ENCODE measurements at places on chromosomes 4 and X.
A peak's percentile ranks its signal among the peaks of the same experiment; 100 is the strongest.

DNA sequence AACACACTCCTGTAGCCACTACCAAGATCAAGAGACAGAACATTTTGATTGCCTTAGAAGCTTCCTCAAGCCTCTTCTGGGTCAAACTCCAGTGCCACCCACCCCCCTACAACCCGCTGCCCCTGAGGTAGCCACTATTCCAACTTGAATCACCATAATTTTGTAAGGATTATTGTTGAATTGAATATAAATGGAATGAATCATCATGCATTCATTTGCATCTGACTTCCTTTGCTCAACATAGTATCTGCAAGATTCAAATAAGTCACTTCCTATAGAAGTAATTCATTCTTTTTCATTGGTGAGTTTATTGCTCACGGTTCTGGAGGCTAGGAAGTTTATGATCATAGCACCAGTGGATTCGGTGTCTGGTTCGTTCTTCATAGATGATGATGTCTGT is 364.2 kb downstream of the SLITRK2 start:
- DNase-seq = no peak

DNA sequence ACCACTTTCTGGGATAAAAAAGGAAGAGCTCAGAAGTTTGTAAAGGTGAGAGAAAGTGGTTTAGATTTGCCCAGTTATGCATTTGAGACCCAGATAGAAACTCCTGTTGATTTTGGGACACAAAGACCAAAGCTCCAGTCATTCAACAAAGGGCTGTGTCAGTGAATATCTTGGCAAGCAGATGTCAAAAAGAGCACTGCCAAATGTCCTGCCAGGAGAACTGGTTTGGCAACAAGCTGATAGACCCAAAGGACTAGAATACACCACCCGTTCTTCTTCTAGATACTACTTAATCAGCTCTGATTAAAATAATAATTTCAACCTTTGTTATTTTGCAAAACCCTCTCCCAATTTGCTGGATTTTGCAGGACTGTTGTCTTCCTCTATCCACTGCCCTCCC is 121.4 kb downstream of the NHS start:
- DNase-seq = no peak

- DNase-seq = no peak
These were observed 72.5 kb upstream of the EMCN start for GRCh38 chr4:100590325-100590724.

DNA sequence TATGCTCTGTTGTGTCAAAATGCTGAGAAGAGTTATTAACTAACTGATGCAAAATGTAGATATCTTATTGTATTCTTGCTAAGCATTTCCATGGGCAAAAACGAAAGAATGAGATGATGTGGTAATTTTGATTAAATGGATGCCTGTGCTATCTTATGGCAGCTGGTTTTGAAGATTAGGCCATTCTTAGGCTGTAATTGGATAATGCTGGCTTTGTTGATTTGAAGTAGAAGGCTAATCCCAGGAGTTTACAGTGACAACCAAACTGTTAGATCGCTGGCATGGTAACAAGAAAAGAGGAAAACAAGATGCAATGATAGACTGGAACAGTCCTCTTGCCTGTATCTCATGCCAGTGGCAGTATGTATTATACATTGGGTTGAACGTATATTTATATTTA is 74.1 kb upstream of the WDR44 start:
- DNase-seq = no peak

GRCh38 chrX:39360101-39360500 is 558.8 kb downstream of the MID1IP1 start:
- no peak for DNase-seq

GRCh38 chr4:53644607-53645006 is 53.3 kb upstream of the LNX1 start:
- DNase-seq = no peak

DNA sequence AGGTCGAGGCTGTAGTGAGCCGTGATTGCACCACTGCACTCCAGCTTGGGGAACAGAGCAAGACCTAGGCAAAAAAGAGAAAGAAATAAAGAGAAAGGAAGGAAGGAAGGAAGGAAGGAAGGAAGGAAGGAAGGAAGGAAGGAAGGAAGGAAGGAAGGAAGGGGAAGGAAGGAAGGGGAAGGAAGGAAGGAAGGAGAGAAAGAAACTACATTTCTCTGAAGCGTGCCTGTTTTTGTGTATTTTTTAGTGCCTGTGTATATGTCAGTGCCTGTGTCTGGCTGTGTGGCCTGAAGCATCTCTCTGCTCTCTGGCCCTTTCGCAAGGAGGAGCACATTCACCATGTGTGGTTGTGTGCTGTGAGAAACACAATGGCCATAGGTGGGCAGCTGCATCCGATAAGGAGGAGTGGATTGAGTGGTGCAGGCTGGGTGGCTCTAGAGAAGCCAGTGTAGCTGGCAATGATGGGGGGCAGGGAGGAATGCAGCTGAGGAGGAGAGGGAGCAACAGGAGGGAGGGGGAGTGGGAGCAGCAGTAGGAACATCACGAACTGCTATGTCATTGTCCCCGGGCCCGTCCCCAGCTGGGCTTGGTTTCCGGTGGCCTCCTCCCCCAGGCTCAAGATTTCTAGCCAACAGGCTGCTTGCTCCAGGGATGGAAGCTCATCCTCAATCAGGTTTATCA is 11.4 kb downstream of the SYN1 start:
- peak; percentile 82 for DNase-seq

GRCh38 chr4:25666031-25666630 is 10.5 kb downstream of the SLC34A2 start:
- DNase-seq = no peak

- peak; percentile 46 for DNase-seq
These were observed 56.0 kb downstream of the MAGEB10 start for GRCh38 chrX:27863809-27864208.

GRCh38 chr4:65719635-65720034 is 49.3 kb upstream of the EPHA5 start:
- DNase-seq = no peak

DNA sequence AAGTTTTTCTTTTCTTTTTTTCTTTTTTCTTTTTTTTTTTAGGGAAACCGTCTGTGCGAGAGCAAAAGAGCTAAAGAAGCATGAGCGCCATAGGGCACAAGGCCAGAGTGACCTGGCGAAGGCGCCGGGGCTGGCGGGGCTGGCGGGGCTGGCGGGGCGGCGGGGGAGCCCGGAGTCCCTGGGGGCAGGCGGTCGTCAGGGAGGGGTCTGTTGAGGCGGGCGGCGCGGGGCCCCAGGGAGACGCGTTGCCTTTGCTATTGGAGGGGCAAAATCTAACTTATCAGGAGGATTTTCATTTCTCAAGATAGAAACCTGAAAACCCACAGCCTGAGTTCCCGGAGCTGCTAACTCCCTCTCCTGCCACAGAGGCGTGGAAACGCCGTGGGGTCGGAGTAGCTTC is 135.6 kb upstream of the SMAD1 start:
- no peak for DNase-seq

DNA sequence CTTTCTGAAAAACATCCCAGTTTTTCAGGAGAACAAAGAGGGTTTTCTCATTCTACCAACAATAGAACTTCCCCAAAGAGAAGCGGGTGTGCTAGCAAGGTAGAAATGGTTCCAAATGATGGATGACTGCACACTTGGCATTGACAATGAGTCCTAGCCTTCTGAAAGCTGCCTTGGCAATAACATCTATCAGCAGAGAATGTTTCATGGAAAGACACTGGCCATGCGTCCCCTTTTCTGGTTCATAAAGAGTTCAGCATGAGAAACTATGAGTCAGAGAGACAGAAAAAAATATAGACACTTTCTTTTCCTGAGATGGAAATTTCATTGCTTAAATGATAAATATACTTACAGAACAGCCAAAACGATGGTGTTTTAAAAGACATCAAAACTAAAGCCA is 236.9 kb upstream of the PRKX start:
- DNase-seq = no peak

DNA sequence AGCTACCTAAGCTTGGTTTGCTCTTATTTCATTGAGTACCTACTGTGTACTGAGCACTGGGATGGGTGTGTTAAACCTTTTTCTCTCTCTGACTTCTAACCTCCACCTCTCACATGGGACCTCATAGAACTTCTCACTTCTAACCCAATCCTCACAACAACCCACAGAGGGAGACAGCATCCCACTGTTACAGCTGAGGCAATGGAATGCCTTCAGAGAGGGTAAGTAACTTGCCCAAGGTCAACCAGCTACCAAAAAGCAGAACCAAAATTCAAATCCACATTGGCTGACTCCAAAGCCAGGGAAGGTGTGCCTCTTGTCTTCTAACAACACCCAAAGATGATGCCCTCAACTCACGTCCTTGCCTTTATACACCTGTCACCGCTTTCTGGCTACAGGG is 5.4 kb downstream of the SEL1L3 start:
- no peak for DNase-seq

DNA sequence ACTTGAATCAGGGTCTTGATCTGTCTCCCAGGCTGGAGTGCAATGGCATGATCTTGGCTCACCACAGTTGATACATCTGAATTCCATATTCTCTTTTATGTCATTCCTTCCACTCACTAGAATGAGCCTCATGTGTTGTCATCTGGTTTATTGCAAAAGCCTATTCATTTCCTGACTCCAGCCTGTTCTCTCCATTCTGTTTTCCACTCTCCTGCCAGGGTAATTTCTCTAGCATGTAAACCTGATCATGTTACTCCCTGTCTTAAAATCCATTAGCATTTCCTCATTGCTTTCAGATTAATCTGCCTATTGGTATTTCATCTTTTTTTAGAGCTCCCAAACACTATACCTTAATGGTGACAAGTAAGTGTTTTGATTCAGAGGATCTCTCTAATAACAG is 4.3 kb upstream of the DDX60L start:
- DNase-seq = no peak

DNA sequence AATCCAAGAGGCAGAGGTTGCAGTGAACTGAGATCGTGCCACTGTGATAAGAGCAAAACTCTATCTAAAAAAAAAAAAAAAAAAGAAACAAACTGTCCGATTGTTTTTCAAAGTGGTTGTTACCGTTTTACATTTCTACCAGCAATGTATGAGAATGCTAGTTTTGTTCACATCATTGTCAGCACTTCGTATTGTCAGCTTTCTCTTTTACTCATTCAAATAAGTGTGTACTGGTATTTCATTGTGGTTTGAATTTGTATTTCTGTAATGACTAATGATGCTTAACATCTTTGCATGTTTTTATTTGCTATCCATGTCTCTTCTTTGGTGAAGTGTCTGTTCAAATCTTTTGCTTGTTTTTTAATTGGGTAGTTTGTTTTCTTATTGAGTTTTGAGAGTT is 65.8 kb downstream of the GPR101 start:
- DNase-seq = no peak

- peak; percentile 91 for DNase-seq
These were observed 45.9 kb downstream of the HMGB2 start for GRCh38 chr4:173288296-173288695.

- DNase-seq = no peak
These were observed 71.9 kb upstream of the STX18 start for GRCh38 chr4:4613641-4614286.

DNA sequence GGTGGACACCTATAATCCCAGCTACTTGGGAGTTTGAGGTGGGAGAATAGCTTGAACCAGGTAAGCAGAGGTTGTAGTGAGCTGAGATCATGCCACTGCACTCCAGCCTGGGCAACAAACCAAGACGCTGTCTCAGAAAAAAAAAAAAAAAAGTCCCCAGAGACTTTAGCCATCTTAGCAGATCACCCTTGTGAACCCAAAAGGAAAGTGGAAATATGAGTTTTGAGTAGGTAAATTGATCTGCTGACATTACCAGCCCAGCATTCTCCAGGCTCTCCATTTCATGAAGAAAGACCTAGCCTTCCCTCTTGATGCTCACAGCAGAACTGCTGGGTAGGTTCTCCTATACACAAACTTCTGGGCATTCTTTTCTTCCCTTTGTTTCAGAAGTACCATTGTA is 24.5 kb upstream of the HNRNPD start:
- no peak for DNase-seq

DNA sequence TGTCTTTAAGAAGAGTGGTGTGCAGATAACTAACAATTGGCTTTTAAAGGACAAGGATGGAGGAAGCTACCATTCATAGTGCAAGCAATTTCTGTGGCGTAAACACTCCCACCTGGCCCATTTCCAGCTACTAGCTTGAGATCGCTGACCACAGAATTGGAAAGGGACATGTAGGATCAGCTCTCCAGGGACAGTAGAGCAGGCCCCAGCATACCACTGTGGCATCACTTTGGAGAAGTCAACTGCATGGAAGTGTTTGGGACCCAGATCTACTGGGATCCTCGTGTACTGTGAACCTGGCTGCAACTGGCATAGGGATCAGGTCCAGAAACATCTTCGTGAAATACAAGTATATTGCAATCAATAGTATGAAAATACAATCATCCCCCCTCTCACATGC is 515.0 kb downstream of the INPP4B start:
- DNase-seq = no peak

Data from endodermal cell (in vitro differentiated cells).